ENCODE measurements at places on chromosomes 5 and 9.

GRCh38 chr5:27465140-27465539 is 426.8 kb upstream of the CDH9 start:
- no peak for DNase-seq

DNA sequence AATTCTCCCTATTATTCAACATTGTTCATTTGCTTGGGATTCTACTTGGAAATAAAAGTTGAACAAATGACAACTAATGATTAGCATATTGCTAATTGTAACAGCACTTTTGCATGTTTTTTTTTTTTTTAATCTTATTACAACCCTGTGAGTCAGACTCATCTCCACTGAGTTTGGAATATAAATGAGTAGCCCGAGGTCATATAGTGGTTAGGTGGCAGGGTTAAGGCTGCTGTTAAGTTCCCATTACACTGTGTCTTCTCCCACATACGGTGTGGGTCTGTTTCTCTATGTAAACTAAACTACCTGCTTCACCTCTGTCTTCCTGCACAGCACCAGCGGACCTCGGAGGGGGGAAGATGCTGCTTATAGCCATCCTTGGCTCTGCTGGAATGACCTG is 92.4 kb downstream of the EQTN start:
- DNase-seq: no peak

DNA sequence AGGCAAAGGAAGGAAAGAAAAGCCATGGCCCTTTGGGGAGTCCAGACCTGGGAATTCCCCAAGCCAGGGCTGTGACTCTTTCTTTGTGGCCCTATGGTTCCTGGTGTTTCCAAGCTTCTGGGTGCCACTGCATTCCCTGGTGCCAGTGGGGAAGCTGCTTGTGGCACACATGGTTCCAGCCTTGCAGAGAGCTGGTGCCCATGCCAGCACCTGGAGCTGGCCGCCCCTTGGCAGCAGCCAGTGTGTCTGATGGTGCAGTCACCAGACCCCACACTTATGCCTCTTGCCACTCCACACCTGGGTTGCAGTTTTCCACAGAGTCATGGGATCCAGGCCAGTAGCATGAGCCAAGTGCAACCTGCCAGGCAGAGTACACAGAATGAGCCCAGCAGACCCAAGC is 1495.3 kb upstream of the NUDT12 start:
- no peak for DNase-seq

GRCh38 chr9:93893899-93894690 is 61.1 kb downstream of the BARX1 start:
- DNase-seq: no peak

- no peak for DNase-seq
These were observed 102.6 kb downstream of the WNK2 start for GRCh38 chr9:93286252-93287188.

DNA sequence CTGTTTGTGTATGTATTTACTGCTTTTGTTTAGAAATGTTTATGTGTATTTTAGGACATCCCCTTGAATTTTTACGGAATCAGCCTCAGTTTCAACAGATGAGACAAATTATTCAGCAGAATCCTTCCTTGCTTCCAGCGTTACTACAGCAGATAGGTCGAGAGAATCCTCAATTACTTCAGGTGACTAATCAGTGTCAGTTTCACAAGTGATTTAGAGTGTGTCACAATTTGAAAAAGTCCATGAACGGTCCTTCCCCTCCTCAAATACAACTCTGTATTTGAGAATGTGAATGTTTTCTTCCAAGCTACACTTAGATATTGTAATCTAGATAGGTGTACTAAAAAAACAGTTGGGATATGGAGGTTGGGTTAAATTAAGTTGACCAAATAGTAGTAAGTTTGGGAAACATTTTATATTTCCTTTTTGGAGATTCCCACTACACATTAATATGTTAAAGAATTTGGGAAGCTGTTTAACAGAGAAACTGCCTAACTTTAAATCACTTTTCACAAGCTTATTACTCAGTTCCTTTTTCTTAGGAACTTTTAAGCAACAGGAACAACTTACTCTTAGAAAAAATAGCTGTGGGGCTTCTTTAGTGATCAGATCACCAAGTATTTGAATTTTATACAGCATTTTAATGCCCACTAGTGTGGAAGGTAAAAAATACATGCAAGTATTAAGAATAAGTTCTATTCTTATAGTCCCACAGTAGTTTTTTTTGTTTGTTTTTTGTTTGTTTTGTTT is 40.9 kb downstream of the RAD23B start:
- no peak for DNase-seq

DNA sequence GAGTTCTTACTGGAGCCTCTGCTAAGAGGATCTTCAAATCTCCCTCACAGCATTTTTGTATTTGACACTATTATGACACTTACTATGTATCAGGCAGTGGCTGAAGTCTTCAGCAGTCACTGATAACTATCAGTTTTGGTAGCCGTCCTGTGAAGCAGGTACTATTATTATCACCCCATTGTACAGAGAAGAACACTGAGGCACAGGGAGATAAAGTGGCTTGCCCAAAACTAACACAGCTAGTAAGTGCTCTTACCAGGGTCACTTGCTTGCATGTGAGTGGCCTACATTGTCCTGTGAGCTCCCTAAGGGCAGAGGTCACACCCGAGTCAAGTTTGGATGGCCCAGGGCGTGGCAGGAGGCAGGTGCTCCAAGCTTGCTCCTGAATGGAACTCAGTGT is 16.8 kb downstream of the GABBR2 start:
- no peak for DNase-seq

- peak; percentile 15 for DNase-seq
These were observed 1.4 kb downstream of the ZFR start for GRCh38 chr5:32443145-32443540.

DNA sequence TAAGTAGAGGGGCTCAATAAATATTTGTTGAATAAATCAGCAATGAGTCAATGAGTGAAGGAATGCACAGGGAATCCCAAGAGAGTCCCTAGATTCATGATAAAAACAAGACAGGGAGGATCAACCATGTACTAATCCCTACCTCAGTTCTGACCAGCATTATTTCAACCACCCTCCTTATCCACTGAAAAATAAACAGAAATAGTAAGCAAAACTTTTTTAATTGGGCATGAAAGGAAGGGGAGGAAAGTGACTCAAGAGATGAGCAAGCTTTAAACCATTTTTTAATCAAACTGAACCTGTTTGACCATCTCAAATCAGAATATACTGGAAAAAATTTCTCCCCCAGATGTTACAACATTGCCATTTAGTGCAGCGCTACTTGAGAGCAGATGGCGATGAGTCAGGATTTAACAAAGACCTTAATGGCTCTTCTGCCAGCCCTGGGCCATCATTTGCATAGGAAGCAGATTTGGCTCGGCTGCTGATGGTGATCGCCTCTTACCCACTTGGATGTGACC is 194.8 kb upstream of the SLC30A5 start:
- DNase-seq: no peak

DNA sequence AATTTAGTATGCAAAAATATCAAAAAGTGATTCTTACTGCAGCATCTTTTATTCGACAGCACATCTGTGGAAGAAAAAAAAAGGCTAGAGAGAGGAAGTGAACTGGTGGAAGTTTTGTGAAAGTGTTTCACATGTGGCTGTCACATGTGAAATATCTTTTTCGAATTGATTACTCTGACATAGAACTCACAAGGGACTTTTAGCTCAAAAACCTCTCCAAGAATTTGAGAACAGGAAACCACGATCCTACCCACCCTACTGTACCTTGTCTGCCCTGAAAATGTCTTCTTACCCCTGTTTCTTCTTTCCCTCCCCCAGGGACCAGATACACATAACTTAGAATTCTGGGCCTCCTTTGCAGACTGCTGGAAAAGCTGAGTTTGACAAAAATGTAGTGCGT is 106.5 kb upstream of the PRRC1 start:
- DNase-seq: no peak

DNA sequence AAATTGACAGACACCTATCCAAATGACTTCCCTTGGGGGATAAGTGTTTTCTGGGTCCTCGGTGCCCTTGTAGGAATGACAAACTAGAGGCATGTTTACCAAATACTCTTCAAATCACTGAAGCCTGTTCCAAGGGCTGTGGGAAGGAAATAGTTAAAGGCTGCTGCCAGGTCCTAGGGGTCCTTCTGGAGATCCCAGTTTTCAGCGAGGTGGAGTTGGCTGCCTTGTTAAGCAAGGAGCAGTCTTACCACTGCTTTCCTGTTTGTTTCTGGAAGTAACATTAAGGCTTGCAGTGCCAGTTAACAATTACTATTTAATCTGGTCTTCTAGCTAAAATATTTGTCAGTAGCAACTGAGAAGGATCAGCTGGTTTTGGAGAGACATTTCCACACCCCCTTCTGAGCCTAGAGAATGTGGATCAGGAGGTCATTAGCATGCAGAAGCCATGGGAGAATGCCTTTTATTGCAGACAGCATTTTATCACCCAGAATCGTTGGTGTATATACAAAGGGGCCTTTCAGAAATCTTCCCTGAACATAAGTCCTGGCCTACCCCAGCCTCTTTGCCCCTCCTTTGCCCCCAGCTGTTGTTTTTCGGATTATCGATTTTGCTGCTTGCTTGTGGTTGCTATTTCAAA is 238.8 kb downstream of the DMAC1 start:
- no peak for DNase-seq

DNA sequence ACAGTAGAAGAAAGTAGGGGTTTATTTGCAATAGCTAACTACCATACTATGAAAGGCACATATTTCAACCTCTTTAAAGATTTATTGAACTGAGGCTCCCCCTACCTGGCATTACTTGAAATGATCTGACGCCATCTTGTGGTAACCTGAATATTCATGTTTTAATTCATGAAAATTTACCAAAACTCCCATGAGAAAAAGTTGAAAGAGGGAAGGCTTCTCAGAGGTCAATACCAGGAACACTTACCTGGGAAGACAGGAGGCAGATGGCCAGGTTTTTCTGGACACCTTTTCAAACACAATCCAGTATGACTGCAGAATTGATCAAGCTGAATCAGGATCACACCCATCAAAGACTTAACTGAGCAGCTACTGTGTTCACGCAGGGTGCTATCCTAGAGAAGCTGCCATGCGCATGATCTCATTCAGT is 9.4 kb downstream of the PRELID2 start:
- DNase-seq: peak; percentile 42

DNA sequence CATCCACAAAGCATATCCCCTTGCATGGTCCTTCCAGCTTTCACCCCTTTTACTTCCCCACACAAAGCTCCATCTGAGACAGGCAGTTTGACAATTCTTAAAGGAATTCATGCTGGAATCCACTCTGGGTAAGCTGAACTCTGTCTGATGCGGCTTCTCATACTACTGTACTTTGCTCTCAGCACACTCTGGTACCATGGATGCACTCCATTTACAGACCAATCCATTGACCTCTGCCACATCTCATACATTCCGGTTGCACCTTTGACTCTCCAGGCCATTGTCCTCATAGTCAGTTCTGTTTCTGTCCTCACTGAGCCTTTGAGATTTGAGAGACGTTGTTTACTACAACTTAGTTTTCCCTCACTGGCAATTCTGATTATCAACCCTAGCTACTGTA is 12.2 kb downstream of the SPATA9 start:
- no peak for DNase-seq

GRCh38 chr5:94870511-94871183 is 252.2 kb downstream of the SLF1 start:
- no peak for DNase-seq

- DNase-seq: no peak
These were observed 1.5 kb upstream of the HMGCS1 start for GRCh38 chr5:43314724-43315123.

DNA sequence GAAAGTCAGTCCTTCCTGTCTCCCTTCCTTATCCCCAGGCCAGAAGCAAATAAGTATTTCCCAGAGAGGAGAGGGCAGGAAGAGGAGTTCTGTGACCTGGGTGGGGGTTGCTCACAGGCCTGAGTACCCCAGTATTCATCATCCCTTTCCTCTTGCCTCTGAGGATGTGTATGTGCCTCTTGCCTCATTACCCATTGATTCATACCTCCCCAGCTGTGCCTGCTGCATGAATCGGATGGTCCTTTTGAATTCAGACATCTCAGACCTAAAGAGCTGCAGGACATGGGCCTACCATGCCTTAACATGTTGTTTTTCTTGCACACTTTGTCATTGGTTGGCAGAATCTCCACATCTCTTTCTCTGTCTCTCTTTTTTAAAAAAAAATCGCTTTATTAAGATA is 112.8 kb upstream of the SHB start:
- no peak for DNase-seq

DNA sequence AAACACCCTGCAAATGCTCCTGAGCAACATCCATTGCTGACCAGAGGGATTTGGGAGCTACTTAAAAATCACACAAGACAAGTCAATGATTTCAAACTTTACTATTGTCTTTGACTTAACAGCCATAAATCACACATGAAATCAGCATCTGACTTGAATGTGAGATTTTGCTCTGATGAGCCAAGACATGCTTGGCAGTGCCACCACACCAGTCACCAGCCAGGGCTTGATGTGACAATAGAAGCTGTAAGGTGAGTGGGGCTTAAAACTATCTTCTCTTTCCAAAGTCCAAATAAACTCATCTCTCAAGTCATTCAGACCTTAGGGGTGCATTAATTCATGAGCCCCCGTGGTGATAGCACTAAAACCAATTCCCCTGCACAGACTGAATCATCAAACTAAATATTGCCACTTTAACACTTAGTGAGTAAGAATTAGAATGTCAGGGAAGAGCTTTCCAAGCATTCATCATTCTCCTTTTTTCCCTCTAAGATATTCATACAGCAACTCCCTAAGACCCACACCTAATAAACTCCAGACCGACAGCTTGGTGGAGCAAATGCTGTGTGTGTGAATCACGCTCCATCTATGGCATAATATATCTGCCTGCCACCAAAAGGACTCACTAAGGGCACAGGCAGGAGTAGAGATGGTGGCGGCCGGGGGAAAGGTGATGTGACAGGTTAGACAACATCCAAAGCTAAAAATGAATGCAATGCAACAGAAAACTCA is 119.4 kb downstream of the SPOCK1 start:
- DNase-seq: no peak

- DNase-seq: no peak
These were observed 7.1 kb upstream of the PCA3 start for GRCh38 chr9:76756941-76757673.

DNA sequence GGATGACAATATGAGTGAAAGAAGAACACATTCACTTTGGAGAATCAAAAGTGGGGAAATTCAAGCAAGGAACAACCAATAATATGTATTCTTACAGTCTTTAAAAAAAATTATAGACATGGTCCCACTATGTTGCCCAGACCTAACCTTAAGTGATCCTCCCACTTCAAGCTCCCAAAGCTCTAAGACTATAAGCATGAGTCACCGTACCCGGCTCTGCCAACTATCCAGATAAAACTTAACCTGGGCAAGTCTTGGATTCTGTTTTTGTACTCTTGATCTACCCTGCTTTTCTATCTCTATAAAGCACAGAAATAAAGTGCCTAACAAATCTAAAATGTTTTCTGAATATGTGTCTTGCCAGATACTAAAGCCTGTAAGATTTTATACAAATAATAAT is 30.9 kb downstream of the CEMIP2 start:
- no peak for DNase-seq

GRCh38 chr9:5846501-5846921 is 13.6 kb upstream of the ERMP1 start:
- no peak for DNase-seq

- peak; percentile 29 for DNase-seq
These were observed 861 bp downstream of the ZFYVE16 start for GRCh38 chr5:80408484-80409366.

GRCh38 chr5:39201160-39201780 is 18.1 kb downstream of the FYB1 start:
- DNase-seq: no peak

GRCh38 chr5:168135897-168136296 is 155.5 kb upstream of the WWC1 start:
- DNase-seq: no peak

GRCh38 chr5:2184563-2185540 is 302.1 kb upstream of the IRX4 start:
- no peak for DNase-seq
